ENCODE measurements at places on chromosomes 4 and X.

- DNase-seq, result no peak
These were observed 42.9 kb upstream of the INTS6L start for GRCh38 chrX:135477576-135477975.

- no peak for DNase-seq
These were observed 23.0 kb downstream of the TLR10 start for GRCh38 chr4:38759790-38760122.

- DNase-seq, result no peak
These were observed 6.6 kb downstream of the MID1IP1 start for GRCh38 chrX:38807873-38808272.

DNA sequence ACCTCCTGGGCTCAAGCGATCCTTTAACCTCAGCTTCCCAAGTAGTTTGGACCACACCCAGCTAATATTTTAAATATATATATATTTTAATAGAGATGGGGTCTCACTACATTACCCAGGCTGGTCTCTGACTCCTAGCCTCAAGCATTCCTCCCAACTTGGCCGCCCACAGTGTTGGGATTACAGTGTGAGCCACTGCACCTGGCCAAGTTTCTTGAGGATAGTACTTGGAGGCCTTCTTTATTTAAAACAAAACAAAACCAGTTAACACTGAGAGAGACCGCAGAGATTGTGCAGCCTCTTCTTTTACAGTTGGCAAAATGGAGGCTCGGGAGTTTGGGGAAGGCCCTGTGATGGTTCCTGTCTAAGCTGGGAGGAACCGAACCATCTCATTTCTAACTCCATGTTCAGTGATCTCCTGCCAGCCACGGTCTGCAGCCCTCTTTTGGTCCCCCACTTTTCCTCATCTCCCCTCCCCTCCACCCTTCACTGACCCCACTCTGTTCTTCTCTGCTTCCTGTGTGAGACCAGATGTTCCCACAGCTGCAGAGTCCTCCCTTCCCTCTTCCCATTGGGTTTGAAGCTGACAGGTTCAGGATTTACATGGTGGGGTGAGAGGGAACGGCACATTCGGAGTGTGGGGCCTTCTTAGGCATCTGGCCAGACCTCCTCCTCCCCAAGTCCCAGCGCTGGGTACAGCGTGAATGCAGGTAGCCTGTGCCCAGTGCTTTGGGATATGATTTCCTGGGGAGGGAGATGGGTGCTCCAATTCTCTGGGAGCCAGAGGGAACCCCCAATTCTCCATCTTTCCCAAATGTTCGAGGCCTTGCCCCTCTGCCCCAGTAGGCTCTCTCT lies 1.4 kb upstream of the SORCS2 start:
- DNase-seq, result no peak

All from GM12864 (cell line).